ENCODE measurements at places on chromosomes 7 and 10.
A peak's percentile ranks its signal among the peaks of the same experiment; 100 is the strongest.

DNA sequence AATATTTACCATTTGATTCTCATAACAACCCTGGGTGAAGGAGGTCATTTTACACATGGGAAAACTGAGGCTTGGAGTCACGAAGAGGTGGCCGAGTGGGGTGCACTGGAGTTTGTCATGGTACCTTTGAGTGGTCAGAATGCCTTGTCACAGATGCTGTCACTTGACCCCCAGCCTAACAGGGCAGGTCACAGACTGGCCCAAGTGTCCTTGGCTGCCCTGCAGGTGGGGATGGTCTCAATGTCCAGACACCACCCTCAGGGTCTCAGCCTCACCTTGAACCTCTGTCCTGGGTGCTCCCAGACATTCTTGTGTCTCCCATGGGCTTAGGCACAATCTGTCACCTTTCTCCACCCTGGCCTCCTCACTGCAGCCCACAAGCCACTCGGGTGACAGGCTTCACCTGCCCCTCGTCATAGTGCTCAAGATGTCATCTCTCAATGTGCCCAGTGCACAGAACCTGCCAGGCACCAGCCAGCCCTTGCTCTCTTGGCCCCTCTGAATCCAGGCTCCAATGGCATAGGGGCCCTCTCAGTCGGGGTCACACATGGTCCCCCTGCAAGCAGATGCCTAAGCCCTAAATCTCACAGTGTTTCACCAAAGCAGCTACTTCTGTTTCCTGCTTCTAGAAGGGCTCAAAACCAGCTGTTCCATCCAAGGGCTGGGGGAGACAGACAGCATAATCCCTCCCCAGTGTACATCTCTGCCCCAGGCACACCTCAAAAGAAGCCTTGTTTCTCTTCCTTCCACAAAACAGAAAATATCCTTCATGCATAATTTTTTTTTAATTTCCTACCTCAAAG, 76.8 kb upstream of the NANOS1 start:
- no peak for DNase-seq

DNA sequence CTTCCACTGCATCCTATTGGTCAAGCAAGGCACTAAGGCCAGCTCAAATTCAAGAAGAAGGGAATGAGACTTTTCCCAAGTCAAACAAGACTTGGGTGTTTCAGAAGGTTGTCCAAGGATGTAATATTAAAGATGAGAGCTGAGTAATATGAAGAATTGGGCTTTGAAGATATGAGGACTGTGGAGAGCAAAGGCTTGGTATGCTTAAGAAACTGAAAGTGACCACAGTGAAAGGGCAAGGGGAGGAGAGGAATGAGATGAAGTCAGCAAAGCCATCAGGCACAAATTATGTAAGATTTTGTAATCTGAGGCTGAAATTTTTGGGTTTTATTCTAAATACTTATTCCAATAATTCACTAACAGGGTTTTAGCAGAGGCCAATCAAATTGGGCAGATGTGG, 38.6 kb upstream of the NPY start:
- DNase-seq = no peak

DNA sequence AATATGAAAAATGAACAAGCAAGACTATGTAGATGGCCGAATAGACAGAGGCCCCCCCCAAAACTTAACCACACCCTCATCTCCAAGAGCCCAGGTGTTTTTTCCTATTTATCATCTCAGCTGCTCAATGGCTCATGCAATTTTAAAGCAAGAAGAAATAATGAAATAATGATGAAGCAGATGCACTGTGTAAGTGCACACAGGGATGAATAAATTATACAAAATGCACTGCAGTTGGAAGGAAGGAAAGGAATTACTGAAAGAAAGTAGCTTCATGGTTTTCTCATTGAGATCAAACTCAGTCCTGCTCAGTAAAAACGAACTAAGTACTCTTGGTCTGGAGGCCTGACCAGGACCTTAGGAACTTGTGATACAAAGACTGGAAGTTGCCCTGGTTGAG, 810.1 kb downstream of the NRG3 start:
- DNase-seq = no peak

GRCh38 chr10:7787150-7787856, 490 bp downstream of the KIN start:
- peak; percentile 25 for DNase-seq
